Urinary bladder (tissue), 4 donors: ENCODE measurements at places on chromosomes 12 and 14.

DNA sequence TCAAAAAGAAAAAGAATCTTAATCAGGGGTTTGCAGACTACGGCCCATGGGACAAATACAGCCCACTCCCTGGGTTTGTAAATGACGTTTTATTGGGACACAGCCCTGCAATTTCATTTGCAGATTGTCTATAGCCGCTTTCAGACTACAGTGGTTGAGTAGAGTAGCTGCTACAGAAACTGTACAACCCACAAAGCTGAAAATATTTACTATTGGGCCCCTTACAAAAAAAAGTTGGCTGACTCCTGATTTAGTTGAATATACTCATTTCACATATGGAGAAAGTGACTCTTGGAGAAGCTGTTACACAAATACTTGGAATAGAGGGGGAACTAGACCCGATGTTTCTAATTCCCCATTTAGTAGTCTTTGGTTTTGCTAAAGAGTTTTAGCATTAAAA is 162.5 kb upstream of the NOS1 start:
- no peak for DNase-seq

GRCh38 chr12:75183967-75184366 is 25.7 kb downstream of the KCNC2 start:
- DNase-seq: no peak

DNA sequence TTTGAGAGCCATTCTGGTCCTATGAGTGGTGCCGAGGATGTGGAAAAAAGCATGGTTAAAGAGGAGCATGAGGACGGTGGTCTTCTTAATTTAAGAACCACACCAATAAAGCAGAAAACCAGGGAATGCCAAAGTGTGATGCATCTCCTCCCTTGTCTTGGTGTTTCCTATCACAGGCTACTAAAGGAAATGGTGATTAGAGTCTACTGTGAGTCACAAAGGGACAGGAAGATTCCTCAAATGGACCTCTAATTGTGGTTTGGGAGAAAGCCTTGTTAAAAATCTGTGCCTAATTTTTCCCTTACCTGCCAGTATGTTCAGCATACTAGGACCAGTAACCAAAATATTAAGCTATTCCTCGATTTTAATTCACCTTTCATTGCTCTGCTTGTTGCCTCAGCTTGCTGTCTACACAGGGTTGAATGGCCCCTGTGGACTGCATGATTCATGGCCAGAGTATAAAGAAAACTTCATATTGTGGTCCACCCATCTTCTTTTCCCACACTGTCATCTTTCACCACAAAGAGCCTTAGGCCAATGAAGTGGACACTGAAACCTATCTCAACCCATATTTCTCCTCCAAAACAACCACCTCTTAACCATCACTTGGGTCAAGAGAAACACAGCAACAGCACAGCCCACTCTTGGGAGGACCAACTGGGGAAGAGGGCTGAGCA is 38.8 kb downstream of the DIO2 start:
- no peak for DNase-seq

- DNase-seq: no peak
Measured at GRCh38 chr14:89014569-89014850, 190.1 kb downstream of the TTC8 start.

DNA sequence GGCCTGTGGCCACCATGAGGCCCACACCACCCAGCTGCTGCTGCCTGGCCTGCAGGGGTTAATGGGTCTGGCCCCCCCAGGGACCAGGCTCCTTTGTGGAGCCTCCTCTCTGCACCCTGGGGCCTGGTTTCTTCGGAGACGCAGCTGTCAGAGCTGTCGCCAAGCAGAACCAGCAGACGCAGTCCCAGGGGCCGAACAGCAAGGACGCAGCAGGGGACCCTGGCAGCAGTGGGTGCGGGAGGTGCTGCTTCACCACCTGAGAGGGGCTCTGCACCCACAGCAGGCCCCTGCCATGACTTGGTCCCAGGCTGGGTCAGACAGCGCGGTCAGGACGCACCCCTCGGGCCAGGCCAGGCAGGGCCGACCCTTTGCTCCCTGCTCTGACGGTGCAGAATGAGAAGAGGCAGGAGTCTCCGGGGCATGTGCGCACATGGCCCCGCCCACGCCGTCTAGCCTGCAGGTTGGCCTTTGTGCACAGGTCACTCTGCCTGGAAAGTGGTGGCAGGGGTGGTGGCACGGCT is 30.5 kb downstream of the JAG2 start:
- DNase-seq: no peak
